Right atrium auricular region (tissue), 2 donors: ENCODE measurements at places on chromosomes 2 and 18. TPM values are rescaled to one million over a fixed set of nuclear protein-coding genes. Genes with fewer than 3 reads are reported as not detected.

The UNC80 gene
- total RNA-seq: 0.20 TPM

DNA sequence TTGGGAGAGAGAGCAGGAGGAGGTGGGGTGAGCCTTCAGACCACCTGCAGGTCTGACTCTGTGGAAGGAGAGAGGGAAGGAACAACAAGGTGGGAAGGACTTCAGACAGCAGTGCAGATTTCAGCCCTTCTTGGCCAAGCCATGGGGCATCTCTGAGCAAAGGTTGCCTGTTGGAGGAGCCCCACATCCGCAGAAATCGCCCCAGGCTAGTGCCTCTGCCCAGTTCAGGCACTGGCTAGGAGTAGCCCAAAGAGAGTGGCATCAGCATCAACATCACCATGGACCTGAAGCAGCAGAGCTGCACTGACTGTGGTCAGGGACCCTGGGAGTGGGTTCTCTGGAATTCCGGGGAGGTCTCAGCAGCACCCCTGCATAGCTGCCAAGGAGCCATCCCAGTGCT is 10.2 kb downstream of the GPR55 start:
- no peak for DNase-seq

DNA sequence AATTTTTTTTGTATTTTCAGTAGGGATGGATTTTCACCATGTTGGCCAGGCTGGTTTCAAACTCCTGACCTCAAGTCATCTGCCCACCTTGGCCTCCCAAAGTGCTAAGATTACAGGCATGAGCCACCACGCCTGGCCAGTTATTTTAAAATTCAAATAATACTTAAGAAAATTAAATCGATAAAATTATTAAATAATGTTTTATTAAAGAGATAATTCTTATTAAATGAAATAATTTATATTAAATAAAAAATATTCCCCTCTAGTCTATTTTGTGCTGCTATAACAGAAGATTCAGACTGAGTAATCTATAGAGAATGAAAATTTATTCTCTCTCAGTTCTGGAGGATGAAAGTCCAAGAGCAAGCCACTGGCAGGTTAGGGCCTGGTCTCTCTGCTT is 61.2 kb downstream of the PDK1 start:
- DNase-seq: no peak

The TMEM198 gene
- 1.8 TPM for total RNA-seq

The EML6 gene
- total RNA-seq: 1.1 TPM

DNA sequence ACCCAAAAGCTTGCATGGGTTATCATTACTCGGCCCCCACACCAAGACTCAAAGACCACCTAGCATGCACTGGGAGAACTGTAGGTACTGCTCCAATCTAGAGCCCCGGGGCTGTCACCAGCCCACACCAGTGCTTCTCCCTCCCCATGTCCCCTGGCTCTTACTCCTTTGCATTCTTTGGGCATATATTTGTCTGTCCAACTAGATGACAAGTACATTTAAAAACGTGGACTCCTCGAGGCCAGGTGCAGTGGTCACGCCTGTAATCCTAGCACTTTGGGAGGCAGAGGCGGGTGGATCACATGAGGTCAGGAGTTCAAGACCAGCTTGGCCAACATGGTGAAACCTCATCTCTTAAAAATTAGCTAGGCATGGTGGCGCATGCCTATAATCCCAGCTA is 7.8 kb downstream of the AFG3L2 start:
- no peak for DNase-seq

DNA sequence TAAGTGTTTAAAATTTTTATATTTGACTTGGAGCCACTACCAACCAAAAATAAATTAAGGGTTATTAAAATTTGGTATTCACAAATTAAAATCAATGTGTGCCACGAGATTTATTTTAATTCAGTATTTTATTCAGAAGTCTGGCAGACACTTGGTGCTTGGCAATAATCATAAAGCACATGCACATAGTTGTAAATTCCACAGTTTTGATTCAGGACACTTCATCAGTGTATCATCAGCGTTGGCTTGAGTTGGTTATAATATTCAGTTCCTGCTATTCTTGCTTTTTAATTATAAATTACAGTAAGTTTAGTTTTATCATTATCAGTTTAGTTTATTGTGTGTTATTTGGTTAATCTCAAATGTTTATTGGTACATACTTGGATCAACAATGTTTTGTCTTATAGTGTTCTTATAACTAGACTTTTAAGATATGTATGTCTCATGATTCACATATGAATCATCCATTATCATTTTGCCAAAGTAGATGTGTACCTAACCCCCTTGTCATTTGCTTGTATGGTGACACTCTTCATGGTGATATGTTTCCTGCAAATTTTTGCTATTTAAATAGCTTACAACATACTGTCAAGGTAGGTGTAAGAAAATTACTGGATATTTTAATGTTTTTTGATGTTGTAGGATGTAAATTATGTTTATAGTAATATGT is 237.9 kb downstream of the BABAM2 start:
- DNase-seq: no peak

The ERICH2 gene
- not detected for total RNA-seq

GRCh38 chr2:263774-264492 is at the start of gene SH3YL1:
SH3YL1 (minus strand) TSS chr2:264032; CDS start chr2:263984, 48 bp downstream.
- no peak for DNase-seq

The KCNE4 gene
- 3.4 TPM for total RNA-seq

GRCh38 chr2:102771114-102771513 is 9.3 kb downstream of the TMEM182 start:
- no peak for DNase-seq
